ENCODE measurements at places on chromosomes 16 and 17.
A peak's percentile ranks its signal among the peaks of the same experiment; 100 is the strongest.

DNA sequence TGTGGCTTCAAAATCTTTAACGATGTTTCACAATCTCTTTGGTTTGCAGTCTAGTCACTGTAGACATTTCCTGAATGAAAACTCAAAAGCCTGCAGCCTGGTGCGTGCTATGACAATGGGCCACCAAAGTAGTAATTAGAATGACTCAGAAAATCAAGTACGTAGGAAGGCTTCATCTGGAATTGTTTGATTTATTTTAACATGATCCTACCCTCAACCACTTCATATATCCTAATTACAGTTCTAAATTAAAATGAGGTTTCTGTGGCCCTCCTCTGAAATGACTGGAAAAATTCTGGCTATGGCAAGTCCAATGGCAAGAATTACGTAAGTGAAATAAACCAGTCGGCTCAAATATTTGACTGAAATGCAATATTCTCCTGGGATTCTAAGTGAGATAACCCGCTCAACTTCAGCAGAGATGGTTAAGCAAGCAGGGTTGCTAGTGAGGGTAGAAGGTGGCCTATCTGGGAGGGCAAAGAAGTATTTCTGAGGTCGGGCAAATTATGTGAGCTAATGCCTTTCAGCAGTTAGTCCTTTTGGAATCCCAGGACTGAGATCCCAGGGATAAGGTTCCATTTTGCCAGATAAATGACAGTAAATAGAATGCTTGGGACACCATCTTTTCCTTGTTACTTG, 145.6 kb upstream of the MYOCD start:
- no peaks in the 10 kb centered on the region for H3K27me3 ChIP-seq
- H3K27ac ChIP-seq = no peak overlapping the region
- no peaks in the 10 kb centered on the region for H3K4me1 ChIP-seq

- no peaks in the 10 kb centered on the region for H3K36me3 ChIP-seq
- peak; percentile 100 for DNase-seq
- H3K4me1 ChIP-seq = peaks cover 24% of the 10 kb centered on the region
These were observed at the start of the genes CNTROB and TRAPPC1 for GRCh38 chr17:7931709-7932482. CNTROB (plus strand) TSS chr17:7932206; CDS start chr17:7933080, 874 bp downstream. TRAPPC1 (minus strand) TSS chr17:7931946; CDS start chr17:7931829, 117 bp downstream.

DNA sequence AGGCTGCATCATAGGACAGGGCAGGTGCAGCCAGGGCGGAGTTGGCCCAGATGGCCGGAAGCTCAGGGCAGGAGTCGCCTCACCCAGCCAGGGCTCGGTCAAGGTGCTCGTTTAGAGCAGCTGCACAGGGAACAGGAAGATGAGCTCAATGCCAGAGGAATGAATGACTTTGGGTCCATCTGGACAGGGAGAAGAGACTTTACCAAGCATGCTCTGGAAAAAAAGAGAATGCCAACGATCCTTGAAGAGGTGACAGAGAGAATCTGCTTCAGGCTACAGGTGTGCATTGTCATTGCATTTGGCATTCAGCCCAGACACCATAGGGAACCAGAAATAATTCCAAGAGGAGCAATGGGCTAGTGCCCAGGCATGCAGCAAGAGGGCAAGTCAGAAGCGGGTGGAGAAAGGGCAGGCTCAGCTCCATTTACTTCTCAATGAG, 6.7 kb upstream of the MPP3 start:
- peak overlapping the region; percentile 59 for H3K27ac ChIP-seq
- no peak overlapping the region for H3K4me3 ChIP-seq
- H3K36me3 ChIP-seq = no peaks in the 10 kb centered on the region
- DNase-seq = peak; percentile 71

GRCh38 chr17:82882715-82883418, 43.0 kb upstream of the ZNF750 start:
- no peaks in the 10 kb centered on the region for H3K27me3 ChIP-seq
- H3K4me3 ChIP-seq = no peak overlapping the region
- DNase-seq = peak; percentile 95
- H3K36me3 ChIP-seq = no peaks in the 10 kb centered on the region
- H3K27ac ChIP-seq = peak overlapping the region; percentile 94

- H3K4me1 ChIP-seq = peaks cover 34% of the 10 kb centered on the region
- no peak overlapping the region for H3K27ac ChIP-seq
- H3K27me3 ChIP-seq = no peaks in the 10 kb centered on the region
- no peak overlapping the region for H3K4me3 ChIP-seq
These were observed 205.4 kb downstream of the CCDC182 start for GRCh38 chr17:57539529-57540301.

GRCh38 chr17:43714465-43715149, 44.0 kb downstream of the SOST start:
- H3K4me1 ChIP-seq = peaks cover 10% of the 10 kb centered on the region
- H3K27me3 ChIP-seq = no peaks in the 10 kb centered on the region
- H3K36me3 ChIP-seq = no peaks in the 10 kb centered on the region
- H3K27ac ChIP-seq = peak overlapping the region; percentile 65
- DNase-seq = no peak

DNA sequence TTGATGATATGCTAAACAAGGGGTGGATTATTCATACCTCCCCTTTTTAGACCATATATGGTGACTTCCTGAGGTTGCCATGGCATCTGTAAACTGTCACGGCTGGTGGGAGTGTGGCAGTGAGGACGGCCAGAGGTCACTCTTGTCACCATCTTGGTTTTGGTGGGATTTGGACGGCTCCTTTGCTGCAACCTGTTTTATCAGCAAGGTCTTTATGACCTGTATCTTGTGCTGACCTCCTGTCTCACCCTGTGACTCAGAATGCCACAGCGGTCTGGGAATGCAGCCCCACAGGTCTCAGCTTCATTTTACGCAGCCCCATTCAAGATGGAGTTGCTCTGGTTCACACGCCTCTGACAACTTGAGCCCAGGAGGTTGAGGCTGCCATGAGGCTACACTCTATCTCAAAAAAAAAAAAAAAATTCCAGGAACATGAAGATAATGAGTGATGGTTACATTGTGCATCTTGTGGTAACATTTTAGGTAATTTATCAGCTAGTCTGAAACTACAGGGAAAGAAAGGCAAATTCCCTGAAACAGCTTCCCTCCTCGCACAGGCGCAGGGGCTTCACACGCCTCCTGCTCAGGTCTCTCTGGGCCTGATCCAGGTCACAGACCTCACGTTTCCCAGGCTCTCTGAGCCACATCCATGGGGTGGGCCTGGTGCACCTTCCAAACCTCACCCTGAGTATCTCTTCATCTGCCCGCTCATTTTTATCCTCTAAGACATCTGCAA, 15.3 kb upstream of the UBE2I start:
- DNase-seq = no peak
- H3K27ac ChIP-seq = no peak overlapping the region
- peaks cover 28% of the 10 kb centered on the region for H3K4me1 ChIP-seq
- no peaks in the 10 kb centered on the region for H3K36me3 ChIP-seq
- no peak overlapping the region for H3K4me3 ChIP-seq
- no peaks in the 10 kb centered on the region for H3K27me3 ChIP-seq

- H3K27ac ChIP-seq = no peak overlapping the region
- H3K27me3 ChIP-seq = no peaks in the 10 kb centered on the region
- no peaks in the 10 kb centered on the region for H3K4me1 ChIP-seq
- no peak for DNase-seq
These were observed 21.6 kb downstream of the PRKCB start for GRCh38 chr16:23857256-23857880.

DNA sequence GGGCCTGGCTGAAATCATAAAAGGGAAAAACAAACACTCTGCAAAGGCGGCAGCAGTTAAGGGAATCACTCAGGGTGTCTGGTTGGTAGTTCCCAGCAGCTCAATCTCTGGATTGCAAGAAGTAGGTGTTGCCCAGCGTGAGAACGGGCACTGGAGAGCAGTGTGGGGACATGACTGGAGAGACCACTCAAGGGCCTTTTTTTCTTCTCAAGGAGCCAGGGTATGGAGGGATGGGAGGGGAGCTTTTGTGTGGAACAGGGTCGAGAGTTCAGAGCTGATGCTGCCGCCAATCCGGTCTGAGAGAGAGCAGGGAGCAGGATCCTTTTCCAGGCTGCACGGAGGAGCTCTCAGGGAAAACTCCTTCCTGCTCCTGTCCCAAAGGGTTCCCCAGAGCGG, 15.2 kb downstream of the SCNN1B start:
- H3K27me3 ChIP-seq = no peaks in the 10 kb centered on the region
- H3K27ac ChIP-seq = no peak overlapping the region
- H3K4me1 ChIP-seq = peaks cover 7% of the 10 kb centered on the region
- peak; percentile 69 for DNase-seq
- no peaks in the 10 kb centered on the region for H3K36me3 ChIP-seq

DNA sequence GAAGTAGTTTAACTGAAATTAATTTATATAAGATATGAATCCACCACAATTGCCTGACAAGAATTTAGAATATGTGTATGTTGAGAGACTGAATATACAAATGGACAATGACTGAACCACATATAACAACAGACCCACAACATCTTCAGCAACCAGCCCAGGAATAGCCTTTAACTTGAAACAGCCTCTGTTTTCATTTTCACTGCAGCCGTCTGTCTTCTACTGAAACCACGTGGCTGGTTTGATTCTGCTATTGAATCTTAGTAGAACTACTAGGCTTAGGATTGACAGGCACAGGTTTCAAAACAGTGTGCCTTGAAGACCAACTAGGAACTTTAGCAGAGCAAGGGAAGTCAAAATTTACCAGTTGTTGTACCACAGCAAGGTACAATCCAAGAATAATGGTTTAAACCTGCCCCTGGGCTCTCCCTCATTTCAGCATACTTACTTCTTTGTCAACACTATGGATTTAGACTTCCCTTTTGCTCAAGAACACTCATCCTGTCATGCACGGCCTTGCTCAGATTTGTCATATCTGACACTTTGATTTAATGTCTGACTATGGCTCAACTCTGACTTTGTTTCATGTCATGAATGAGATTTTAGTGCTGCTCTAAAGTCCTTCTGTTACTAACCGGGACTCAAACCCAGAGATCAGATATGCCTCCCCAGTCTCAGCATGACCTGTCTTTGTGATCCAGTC, 355.0 kb downstream of the KIF2B start:
- DNase-seq = no peak
- H3K4me1 ChIP-seq = no peaks in the 10 kb centered on the region
- no peak overlapping the region for H3K4me3 ChIP-seq
- no peaks in the 10 kb centered on the region for H3K27me3 ChIP-seq

- peak; percentile 57 for DNase-seq
- H3K4me3 ChIP-seq = no peak overlapping the region
- H3K27ac ChIP-seq = no peak overlapping the region
- H3K36me3 ChIP-seq = no peaks in the 10 kb centered on the region
- no peaks in the 10 kb centered on the region for H3K27me3 ChIP-seq
- no peaks in the 10 kb centered on the region for H3K4me1 ChIP-seq
These were observed 15.7 kb upstream of the CPPED1 start for GRCh38 chr16:12819126-12820117.

- no peak overlapping the region for H3K27ac ChIP-seq
- H3K27me3 ChIP-seq = no peaks in the 10 kb centered on the region
- no peak overlapping the region for H3K4me3 ChIP-seq
- no peaks in the 10 kb centered on the region for H3K36me3 ChIP-seq
These were observed 1.7 kb downstream of the RABEP1 start for GRCh38 chr17:5283571-5284315.

- no peaks in the 10 kb centered on the region for H3K27me3 ChIP-seq
- no peaks in the 10 kb centered on the region for H3K36me3 ChIP-seq
- DNase-seq = no peak
- no peak overlapping the region for H3K4me3 ChIP-seq
- no peaks in the 10 kb centered on the region for H3K4me1 ChIP-seq
- H3K27ac ChIP-seq = no peak overlapping the region
These were observed 529.0 kb upstream of the CDH5 start for GRCh38 chr16:65837464-65837863.

- DNase-seq = no peak
- H3K27ac ChIP-seq = no peak overlapping the region
- H3K27me3 ChIP-seq = no peaks in the 10 kb centered on the region
- H3K36me3 ChIP-seq = no peaks in the 10 kb centered on the region
- H3K4me3 ChIP-seq = no peak overlapping the region
- H3K4me1 ChIP-seq = no peaks in the 10 kb centered on the region
These were observed 15.1 kb downstream of the MPP3 start for GRCh38 chr17:43817826-43818225.

- no peaks in the 10 kb centered on the region for H3K27me3 ChIP-seq
- H3K4me1 ChIP-seq = no peaks in the 10 kb centered on the region
- no peak for DNase-seq
- H3K4me3 ChIP-seq = no peak overlapping the region
These were observed 121.5 kb downstream of the WSCD1 start for GRCh38 chr17:6191405-6192324.

DNA sequence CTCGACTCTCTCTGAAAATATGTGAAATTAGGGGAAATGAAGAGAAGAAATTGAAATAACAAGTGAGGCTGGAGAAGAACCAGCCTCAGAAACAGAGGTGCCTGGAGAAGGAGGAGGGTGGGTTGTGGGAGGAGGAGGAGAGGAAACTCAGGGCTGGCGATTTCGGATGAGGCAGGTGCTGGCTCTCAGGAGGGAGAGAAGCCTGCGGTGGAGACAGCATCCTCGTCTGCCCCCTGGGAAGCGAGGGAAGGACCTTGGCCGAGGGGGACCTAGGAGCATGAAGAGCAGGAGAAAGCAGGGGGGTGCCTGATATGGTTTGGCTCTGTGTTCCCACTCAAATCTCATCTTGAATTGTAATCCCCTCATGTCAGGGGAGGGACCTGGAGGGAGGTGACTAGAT, 264.7 kb upstream of the TNRC6C start:
- no peaks in the 10 kb centered on the region for H3K4me1 ChIP-seq
- no peaks in the 10 kb centered on the region for H3K27me3 ChIP-seq
- no peaks in the 10 kb centered on the region for H3K36me3 ChIP-seq
- H3K4me3 ChIP-seq = no peak overlapping the region
- no peak for DNase-seq
- no peak overlapping the region for H3K27ac ChIP-seq

- H3K27ac ChIP-seq = no peak overlapping the region
- no peak overlapping the region for H3K4me3 ChIP-seq
- H3K4me1 ChIP-seq = peaks cover 32% of the 10 kb centered on the region
- DNase-seq = no peak
These were observed 6.0 kb upstream of the CHD3 start for GRCh38 chr17:7882629-7883028.

DNA sequence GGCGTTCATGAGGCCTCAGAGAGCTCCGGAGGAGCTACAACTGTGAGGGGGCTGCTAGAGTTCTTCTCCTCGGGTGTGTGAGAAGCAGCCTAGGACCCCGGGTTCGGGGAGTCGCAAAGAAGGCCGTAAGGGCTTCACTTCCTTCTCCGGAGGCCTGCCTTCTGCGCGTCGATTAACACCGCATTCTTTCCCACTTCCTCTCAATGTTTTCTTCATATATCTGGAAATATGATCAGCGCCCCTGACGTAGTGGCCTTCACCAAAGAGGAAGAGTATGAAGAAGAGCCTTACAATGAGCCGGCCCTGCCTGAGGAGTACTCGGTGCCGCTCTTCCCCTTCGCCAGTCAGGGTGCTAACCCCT, 449 bp downstream of the SMCR8 start:
- H3K4me1 ChIP-seq = peaks cover 77% of the 10 kb centered on the region
- DNase-seq = no peak
- H3K36me3 ChIP-seq = no peaks in the 10 kb centered on the region
- peak overlapping the region; percentile 79 for H3K4me3 ChIP-seq
